Ureter (tissue), 1 donor: ENCODE measurements at places on chromosomes 3 and 15. TPM values are rescaled to one million over a fixed set of nuclear protein-coding genes. Genes with fewer than 3 reads are reported as not detected.

Gene SPSB4
- total RNA-seq = 0.47 TPM

DNA sequence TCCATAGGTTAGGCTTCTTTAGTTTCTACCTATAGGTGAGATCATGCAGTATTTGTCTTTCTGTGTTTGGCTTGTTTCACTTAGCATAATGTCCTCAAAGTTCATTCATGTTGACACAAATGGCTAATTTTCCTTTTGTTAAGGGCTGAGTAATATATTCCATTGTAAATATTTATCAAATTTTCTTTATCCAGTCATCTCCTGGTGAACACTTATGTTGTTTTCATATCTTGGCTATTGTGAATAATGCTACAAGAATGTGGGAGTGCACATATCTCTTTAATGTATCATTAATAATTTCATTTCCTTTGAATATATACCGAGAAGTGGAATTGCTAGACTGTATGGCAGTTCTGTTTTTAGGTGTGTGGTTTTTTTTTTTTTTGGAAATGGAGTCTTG lies 250.9 kb upstream of the SEMA6D start:
- DNase-seq = no peak

Gene DAPK2
- total RNA-seq = 9.0 TPM

DNA sequence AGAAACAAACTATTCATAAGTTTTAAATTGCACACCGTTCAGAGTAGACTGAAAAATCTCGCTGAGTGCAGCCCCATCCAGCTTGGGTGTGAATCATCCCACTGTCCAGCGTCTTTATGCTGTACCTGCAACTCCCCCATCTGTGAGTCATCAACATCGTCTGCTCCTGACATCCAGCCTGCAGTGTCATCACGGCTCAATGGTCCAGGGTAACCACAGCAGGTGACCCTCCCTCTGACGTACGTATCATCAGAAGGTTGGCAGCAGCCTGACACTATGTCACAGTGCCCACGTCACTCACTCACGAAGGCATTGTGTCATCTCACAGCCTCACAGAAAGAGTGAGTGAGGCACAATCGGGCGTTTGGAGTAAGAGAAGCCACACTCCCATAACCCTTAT lies 65.2 kb downstream of the TPRA1 start:
- no peak for DNase-seq

Gene BMF
- 8.3 TPM for total RNA-seq

- no peak for DNase-seq
Observed at GRCh38 chr3:104106276-104106675, 1260.4 kb upstream of the ALCAM start.

DNA sequence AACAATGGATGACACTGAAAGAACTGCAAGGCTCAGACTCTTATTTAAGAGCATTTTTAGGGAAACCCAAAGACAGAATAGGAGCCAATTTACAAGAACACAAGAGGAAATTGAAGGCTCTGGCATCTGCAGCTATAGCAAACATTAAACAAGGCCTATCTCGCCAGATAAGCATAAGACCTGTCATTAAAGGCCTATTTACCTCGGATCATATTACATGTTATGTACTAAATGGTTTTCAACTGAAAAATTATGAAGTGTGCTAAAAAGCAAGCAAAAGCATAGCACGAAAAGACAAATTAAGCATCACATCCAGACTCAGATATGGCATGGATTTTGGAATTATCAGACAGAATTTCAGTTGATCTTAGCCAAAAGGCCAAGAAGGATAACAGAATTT lies 617.1 kb downstream of the SQOR start:
- no peak for DNase-seq

DNA sequence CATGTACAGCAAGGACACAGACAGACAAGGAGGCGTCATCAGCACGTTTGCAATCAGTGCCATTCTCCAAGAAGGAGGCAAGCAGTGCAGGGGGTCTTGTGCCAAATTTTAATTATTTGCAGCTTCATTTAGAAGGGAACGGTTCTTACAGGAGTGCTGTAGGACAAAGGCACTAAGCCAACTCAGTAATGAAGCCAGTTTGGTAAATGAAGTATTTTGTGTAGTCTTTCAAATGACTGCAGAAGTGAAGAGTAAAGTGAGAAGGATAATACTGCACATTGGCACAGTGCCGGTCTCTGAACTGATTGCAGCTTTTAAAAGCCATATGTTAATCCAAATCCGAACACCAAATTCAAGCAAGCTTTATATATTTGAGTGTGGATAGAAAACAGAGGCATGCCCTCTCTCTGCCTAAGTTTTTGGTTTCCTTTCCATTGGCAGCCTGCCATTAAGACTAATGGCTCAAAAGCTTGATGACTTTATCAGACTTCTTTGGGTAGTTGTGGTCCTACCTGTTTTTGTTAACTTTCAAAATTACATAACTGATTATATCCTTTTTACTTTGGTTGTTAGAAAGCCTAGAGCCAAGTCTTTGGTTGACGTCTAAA lies 101.3 kb downstream of the SENP2 start:
- no peak for DNase-seq

DNA sequence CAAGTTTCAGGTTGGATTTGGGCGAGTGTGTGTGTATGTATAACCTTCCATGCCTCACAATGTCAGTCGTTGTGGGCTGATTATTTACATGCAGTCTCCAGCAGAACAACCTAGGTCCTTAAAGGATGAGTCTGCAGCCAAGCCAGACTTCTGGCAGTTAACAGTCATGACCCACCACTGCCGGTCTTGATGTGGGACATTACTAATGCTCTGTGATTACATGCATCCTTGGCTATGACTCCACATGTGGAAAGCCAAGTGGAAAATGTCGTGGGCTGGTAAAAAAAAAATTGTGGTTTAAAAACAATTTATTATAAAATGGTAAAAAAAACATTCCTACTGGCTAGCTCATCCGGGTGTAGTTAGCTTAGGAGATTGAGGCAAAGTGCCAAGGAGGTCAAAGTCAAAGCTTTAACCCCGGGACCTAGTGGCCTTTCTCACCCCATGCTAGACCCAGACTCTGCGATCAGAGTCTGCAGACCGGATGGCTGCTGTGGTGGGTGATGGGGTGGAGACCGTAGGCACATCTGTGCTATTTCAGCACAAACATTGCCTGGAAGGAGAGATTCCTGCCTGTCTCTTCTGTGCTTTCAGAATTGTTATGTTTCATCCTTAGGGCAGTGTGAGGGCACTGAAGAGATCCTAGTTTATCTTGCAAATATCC lies 6.8 kb downstream of the RARRES1 start:
- DNase-seq = no peak
